A549 treated with CORT108297 at 1 μM for 4 hours (cell line): ENCODE measurements at places on chromosomes 6 and 20. TPM values are rescaled to one million over a fixed set of nuclear protein-coding genes. Genes with fewer than 3 reads are reported as not detected.

Gene HEY2
- total RNA-seq: 0.03 to 0.14 TPM (median 0.06 TPM) in 4 of 5 replicates, not detected in the other

Gene DEFB110
- total RNA-seq: not detected in 5 replicates

Gene FYN
- total RNA-seq: 3.8 to 7.4 TPM (median 5.6 TPM) in 5 replicates

Gene PDYN
- total RNA-seq: not detected in 5 replicates

Gene FAM162B
- not detected in 5 replicates for total RNA-seq

Gene DEFB132
- not detected in 5 replicates for total RNA-seq
